Mammary epithelial cell (primary cell): ENCODE measurements at places on chromosomes 7 and 10.
A peak's percentile ranks its signal among the peaks of the same experiment; 100 is the strongest.

DNA sequence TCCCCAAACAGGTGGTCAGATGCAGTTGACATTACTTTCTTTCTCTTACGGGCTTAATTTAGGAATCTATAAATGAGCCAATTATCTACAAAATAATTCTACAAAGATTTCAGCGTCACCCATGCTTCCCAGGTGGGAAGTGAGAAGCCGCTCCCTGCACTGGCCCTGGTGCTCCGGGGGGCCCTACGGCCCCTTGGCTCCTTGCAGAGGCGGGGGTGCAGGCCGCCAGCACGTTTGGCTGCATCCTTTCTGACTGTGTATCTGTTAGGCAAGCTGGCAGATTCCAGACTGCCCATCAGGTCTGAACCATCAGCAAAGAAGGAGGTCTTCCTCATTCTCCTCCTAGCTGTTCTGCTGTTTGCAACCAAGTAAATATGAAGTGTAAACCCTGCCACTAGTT is 16.3 kb downstream of the VWC2 start:
- DNase-seq: no peak

DNA sequence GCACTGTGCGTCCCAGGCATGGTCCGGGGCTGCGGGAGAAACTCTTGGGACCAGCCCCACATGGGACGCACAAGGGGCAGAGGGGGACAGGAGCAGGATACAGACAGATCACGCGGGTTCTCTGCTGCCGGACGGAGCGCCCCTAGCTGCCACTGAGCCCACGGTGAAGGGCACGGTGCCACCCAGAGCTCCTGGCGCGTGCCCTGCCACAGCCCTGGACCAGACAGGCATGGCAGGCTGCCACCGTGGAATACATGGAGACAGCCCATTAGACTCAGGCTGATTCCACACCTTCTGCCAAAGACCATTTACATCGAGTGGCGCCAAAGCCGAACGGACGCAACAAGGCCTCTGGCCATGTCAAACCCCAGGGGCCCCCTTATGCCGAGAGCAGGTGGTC is 90.4 kb downstream of the MAD1L1 start:
- no peak for DNase-seq

GRCh38 chr7:49762666-49763065 is 10.8 kb upstream of the VWC2 start:
- no peak for DNase-seq

DNA sequence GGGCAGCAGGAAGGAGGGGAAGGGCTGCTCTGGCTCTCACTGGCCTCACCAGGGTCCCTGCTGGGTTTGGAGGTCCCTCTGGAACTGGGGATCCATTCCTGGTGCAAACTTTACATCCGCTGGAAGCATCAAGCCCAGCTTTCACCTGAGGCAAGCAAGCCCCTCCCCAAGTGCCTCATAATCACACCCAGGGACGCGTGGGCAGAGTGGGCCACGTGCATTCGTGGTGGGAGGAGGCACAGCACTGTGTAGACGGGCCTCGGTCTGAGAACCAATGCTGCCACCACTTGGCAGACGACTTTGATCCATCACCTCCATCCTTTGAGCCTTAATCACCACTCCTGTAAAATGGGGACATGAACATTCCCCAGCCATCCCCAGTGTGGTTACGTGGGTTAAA is 74.1 kb downstream of the VWA2 start:
- no peak for DNase-seq

GRCh38 chr10:74335501-74335900 is 184.5 kb downstream of the ADK start:
- DNase-seq: no peak

GRCh38 chr7:148747274-148747673 is 48.6 kb downstream of the CUL1 start:
- DNase-seq: peak; percentile 19

- DNase-seq: no peak
These were observed 541.0 kb downstream of the TNS3 start for GRCh38 chr7:47040795-47041347.

- peak; percentile 31 for DNase-seq
These were observed 75.7 kb downstream of the IMMP2L start for GRCh38 chr7:111486472-111487142.

DNA sequence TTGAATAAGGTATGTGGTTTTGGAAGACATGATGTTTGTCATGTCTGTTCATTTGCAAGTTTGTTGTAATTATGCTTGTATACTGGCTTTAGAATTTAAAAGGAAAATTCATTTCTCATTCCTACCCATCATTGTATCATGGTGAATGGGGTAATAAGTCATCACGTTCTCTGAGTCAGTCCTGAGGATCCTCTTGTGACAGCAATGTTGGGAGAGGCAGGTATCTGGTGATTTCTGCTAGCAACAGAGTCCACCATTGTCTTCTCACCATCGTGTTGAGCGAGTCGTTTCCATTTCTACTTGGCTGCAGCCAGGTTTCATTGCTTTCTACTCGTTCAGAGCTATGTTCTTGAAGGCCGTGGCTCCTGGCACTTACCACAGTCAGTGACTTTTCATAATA is 16.3 kb downstream of the CUL1 start:
- peak; percentile 57 for DNase-seq

GRCh38 chr10:132350946-132351345 is 19.0 kb downstream of the LRRC27 start:
- no peak for DNase-seq

GRCh38 chr7:82599895-82600294 is 156.3 kb upstream of the CACNA2D1 start:
- DNase-seq: no peak

GRCh38 chr7:90657481-90657880 is 61.4 kb downstream of the CDK14 start:
- no peak for DNase-seq

DNA sequence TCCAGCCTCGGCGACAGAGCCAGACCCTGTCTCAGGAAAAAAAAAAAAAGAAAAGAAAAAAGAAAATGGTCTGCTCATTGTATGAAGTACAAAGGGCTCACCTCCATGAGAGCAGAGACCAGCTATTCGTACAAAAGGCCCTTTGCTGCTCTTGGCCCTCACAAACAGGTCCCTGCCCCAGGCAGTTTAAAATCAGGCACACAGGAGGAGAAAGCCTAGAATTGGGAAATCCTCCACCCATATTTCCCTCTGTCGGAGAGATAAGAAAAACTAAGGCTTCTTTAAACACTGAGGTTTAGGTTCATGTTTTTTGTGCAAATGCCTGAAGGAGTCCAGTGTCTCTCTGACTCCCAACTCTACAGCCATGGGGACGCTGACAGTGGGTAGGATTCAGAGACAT is 15.1 kb downstream of the GNA12 start:
- no peak for DNase-seq

GRCh38 chr10:88968391-88968790 is 15.8 kb upstream of the ACTA2 start:
- DNase-seq: no peak

GRCh38 chr7:82950436-82950835 is 212.2 kb downstream of the PCLO start:
- no peak for DNase-seq

DNA sequence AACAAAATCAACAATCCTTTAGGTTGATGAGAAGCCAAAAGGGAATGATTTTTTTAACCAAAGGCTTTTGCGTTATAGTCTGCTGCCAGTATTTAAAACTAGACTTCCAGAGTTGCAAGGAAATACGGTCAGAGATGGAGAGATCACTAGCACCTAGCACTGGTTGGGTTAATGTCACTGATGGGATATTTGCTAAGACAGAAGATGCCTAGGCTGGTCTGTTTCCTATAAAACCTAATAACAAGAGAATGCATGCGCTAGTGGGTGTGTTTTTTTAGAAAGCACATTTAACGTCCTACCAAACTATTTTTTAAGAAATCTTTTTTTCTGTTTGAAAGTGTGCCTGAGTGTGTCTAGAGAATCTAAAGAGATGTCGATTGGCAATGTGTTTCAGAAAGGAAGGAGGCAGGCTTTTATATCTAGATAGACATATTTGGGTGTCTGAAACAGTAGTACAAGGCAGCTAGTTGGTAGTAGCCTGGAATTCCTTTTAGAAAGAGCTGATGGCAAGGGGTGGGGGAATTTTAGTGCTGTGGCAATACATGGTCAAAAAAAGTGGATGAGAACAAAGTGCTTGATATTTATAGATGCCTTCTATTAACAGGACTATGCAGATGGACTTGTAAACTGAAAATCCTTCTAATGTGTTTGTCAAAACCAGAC is 863 bp downstream of the CALD1 start:
- DNase-seq: no peak

DNA sequence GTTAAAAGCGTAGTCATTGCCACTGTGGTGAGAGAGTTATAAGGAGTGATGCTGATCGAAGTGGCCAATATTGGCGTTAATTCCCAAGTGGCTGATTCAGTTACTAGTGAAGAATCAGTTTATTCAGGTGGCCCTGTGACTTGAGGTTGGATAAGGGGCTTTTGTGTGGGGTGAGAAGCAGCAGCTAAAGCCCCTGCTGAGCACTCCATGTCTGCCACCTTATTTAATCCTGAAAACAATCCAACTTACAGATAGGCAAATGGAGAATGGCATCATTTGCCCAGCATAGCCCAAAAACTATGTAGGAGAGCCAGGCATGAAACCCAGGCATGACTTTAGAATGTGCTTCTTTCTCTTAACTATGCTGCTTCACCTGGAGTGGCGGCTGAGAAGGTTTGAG is 222.8 kb upstream of the KLF6 start:
- no peak for DNase-seq

DNA sequence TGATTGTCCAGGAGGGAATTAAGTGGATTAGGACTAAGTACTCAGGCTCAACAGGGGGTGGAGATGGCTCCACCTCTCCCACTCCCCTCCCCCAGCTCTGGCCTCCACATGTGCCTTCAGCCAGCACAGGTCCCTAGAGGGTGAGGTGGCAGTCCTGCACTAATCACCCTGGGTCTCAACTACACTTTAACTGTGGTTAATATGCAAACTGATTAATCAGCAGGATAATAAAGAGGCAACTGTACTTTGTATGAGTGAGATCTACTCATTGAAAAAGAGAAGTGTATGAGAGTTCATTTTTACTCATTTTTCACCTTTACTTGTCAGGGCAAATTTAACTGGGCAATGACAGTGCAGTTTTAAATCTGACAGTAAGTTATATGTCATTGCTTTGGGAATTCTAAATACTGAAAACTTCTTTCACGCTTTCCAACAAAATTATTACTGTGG is 223.8 kb upstream of the CCDC6 start:
- DNase-seq: no peak

- DNase-seq: no peak
These were observed 30.0 kb upstream of the PARD3 start for GRCh38 chr10:34845070-34845469.

GRCh38 chr7:88005191-88005590 is 71.1 kb downstream of the ADAM22 start:
- no peak for DNase-seq
